Retinal pigment epithelial cell (primary cell): ENCODE measurements at places on chromosomes 16 and 17.
A peak's percentile ranks its signal among the peaks of the same experiment; 100 is the strongest.

DNA sequence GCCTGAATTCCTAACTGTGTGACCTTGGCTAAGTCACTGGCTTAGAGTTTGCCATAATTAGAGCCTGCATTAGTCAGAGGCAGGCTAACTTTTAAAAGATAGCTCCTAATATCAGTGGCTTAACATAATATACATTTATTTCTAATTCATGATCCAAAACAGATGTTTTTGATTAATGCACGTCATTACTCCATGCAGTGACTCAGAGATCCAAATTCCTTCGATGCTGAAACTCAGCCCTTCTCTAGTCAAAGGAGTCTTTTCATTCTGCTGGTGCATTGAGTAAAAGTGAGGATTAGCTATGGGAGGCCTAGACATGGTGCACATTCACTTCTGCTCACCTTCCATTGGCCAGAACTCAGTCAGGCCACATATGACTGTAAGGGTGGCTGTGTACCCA, 49.8 kb downstream of the IRX3 start:
- no peak for DNase-seq

- no peak for DNase-seq
Measured at GRCh38 chr17:13140750-13141149, 122.9 kb upstream of the ELAC2 start.

DNA sequence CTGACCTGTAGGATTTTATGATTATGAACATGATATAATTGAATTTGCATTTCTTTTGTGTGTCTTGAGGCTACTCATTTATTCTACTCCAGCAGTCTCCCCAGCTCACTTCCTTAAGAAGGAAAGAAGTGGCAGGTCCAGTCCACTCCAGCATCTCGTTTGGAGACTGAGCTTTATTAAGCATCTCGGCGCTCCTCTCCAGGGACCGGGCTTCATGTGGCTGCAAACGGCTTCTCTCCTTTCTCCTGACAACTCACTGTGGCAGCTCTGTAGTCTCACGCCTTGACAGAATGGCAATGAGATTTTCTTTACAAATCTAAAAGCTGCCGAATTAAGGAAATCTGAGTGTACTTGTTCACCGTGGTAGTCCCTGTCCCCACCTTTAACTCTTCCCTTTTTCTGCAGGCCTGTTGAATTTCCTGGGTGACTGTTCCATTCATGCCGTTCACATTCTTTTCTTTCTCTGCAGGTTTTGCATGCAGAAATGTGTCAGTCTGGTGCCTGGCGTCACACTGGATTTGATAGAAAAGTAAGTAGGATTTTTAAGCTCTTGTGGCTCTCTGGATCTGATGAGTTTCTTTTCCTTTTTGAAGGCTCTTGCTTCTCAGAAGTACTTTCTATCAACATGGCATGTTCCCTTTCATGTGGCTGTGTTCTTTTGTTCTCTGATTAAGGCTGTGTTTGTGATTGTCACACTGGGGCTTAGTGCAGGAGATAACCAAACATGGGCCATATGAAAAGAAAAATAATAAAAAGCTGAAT, 200.5 kb upstream of the CHMP6 start:
- no peak for DNase-seq

- DNase-seq: no peak
Measured at GRCh38 chr17:31838636-31839225, 20.3 kb downstream of the COPRS start.

- no peak for DNase-seq
Measured at GRCh38 chr16:30769379-30770089, 7.4 kb downstream of the RNF40 start.

GRCh38 chr17:53662608-53663007, 160.1 kb upstream of the KIF2B start:
- DNase-seq: no peak

DNA sequence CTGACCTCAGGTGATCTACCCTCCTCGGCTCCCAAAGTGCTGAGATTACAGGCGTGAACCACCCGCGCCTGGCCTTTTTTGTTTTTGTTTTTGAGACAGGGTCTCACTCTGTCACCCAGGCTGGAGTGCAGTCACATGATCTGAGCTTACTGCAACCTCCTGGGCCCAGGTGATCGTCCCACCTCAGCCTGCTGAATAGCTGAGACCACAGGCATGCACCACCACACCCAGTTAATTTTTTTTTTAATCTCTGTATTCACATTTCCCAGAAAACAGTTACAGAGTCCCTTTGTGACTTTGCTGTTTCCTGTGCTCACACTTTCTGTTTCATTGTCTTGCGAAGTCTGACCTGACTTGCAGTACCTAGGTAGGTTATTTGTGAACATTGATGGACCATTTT, 2.7 kb downstream of the CLUAP1 start:
- DNase-seq: no peak

DNA sequence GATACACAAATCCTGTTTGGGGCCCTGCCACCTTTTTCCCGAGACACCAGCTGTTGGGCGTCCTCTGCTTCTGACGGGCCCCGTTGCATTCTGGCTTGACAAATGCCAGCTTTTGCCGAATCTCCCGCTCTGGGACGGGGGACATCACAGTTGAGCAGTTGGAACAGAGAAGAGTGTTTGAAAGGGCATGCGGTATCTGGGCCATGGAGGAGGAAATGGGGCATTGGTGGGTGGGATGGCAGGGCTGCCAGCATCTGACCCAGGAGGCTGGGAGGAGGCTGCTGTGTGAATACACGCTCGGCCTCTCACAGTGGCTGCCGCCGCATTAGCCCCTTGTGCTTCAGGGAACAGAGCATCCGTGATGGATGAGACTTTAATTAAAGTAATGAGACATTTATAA, 184.3 kb upstream of the TNRC6C start:
- DNase-seq: no peak

- no peak for DNase-seq
Measured at GRCh38 chr17:12247761-12248160, 227.1 kb downstream of the MAP2K4 start.

GRCh38 chr16:2331199-2331930, 9.2 kb downstream of the ABCA3 start:
- DNase-seq: no peak

DNA sequence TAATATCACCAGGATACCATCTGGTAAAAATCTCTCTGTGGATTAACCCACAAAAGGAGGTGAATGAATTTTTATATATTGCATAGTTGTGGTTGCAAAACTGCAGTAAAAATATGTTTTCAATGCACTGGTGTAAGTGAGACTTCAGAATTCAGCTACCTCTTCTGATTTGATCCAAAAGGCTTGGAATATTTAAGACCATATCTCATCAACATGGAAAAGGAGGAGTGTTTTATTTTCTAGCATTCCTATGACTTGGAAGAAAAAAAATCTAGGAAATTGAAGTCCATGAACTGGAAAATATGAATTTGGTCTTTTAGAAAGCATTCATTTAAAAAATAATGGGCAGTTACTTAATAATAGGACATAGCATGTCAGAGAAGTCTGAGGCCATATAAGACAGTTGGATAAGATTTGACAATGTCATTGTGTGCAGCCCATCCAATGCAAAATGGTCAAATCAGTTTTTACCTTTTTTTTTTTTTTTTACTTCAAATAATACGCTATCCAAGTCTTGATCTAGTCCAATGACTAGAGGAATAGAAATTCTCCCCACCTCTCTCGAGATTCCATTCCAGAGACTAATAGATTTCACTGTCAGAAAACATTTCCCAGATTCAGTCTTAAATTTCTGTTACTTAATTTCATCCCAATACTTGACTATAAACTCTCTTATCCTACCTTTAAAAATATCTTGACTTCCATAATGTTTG, 364.9 kb upstream of the PMFBP1 start:
- DNase-seq: no peak

GRCh38 chr17:79919164-79919585, 79.9 kb upstream of the CBX4 start:
- peak; percentile 81 for DNase-seq

DNA sequence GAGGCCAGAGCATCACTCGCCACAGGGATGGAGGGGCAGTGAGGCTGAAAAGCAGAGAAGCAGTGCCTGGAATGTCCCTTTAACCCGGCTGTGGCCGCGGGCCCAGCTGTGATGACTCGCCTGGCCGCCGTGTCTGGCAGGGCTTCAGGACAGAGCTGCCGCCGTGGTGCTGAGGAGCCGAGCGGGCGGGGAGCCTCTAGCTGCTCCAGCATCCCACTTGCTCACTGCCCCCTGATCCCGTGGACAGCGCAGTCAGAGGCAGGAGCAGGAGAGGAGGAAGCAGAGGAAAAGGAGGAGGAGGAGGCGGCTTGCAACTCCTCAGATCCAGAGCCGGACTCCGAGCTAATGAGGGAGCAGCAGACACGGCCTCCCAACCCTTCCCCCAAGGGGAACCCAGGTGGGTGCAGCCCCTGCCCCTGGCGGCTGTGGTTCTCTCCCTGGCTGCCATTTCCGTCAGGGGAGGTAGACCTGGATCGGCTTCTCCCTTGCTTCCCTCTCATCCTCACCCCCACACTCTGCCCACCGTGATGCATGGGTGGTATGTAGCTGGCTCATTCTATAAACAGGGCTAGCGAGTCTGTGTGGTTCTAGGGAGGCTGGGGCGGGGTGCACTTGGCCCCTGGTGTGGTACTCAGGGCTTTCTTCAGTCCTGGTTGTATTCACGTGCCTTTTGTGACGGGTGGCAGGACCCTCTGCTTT, 165.7 kb downstream of the CMIP start:
- no peak for DNase-seq

DNA sequence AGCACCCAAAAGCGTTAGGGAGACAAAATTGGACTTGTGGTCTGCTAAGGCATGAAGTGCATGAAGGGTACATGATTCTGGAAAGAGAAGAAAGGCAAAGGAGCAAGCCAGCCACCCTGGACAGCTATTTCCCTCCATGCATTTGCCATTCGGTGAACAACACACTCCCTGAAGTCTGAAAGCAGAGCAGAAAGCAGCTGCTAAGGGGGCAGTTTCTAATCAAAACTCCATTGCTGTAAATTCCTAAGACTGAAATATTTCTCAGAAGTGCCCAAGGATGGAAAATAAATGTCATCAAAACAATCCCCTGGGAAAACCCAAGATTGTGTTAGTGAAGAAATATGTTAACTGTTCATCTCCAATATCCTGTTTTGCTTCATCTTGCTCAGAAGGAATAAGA, 44.3 kb downstream of the PMP22 start:
- no peak for DNase-seq
